Dermis blood vessel endothelial cell (primary cell): ENCODE measurements at places on chromosomes 2 and 18. TPM values are rescaled to one million over a fixed set of nuclear protein-coding genes. Genes with fewer than 3 reads are reported as not detected.

DNA sequence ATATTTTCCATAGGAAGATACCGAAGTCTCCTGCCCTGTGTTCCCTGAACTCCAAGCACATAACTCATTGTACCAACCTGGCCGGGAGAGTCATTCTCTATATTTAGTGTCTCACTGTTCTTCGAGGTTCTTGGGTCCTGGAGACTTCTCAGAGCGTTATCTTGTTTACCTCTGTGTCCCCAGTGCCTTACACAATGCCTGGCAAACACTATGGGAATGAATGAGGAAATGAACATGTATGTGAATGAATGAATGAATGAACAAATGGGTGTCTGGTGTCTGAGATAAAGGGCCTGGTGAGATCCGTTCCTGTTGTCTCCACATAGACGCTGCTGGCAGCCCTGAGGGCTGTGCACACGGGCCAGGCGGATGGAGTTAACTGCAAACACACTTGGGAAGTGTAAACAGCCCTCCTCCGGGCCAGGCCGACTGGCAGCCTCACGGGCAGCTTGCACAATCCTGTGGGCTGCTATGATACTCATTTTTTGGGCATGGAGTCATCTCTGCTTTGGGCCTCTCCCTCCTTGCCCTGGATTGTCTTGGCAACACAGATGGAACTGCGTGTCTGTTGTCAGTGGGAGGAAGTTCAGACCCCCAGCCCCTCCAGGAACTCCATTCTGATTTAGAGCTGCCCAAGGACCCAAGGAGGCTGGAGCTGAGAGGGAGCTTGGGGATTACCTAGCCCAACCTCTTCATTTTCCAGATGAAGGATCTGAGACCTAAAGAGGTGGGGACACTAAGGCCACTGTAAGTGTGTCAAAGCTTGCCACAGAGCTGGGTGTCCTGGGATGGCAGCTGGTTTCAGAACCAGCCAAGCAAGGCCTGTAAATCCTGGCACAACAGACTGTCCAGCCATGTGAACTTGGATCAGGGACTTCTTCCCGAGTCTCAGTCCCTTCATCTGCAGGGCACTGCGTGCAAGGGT lies 124.4 kb downstream of the INHBB start:
- no peak for DNase-seq

- no peak for DNase-seq
These were observed 94.5 kb upstream of the CHRNA1 start for GRCh38 chr2:174858745-174859144.

DNA sequence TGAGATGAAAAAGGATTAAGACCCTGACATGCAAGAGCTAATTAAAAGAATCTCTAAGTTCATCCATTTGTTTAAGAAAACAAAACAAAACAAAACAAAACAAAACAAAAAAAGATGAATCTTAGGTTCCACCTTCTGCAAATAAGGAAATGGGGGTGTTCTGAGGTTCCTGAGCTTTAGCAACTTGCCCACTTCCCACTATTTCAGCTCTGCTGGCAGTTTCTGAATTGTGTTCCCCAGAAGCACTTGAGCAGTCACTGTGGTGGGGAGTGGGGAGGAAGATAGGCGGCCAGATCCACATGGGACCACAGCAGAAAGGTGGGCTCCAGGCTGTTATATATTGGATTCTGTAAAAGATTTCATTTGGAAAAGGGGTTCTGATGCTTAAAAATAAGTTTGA lies 20.3 kb downstream of the INO80C start:
- no peak for DNase-seq

DNA sequence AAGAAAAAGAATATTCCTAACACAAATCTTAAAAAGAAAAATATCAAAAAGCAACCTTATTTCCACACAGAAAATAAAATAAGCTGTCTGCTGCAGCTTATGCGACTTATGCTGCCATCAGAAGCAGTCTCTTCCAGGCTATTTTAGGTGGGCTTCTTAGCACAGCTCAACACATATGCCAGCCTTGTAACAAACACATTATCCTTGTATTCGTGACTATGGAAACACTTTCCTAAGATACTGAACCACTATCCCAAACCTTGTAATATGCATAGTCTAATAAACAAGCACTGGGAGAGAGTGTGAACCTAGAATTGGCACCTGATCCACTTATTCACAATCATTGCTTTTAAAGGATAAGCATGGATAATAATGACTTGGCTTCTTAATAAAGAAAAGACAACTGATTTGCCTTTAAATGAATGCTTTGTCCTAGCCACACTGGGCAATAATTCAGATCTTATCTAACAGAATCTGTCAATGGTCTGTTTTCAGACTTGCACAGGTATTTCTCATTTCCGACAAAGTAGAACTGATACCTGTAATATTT lies 40.0 kb upstream of the RNU4ATAC start:
- no peak for DNase-seq

DNA sequence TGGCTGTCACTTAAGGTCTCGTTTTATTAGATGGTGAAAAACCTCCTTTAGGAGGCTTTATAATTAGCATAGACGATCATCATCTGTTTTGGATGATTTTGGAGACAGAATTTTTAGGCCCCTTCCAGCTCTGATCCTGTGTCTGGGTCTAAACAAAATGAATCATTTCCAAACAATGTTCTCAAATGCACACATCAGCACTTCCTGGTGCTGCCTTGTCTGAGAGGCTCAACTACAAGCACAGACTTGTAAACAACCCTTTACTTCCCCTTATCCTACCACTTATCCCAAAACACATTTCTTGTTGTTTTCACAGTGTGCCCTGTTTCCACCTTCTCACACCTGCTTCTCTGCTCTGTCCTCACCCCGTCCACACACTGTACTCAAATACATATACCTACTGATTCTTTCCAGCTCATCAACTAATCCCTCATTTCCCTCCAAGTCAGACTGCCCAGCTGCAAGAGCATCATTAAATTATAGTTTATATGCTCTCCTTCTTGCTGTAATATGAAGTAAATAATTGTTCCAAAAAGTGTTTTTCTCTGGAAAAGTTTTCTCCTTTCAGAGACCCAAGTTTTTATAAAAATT lies 71.2 kb upstream of the COL3A1 start:
- DNase-seq: peak; percentile 33

- peak; percentile 41 for DNase-seq
These were observed 35.9 kb downstream of the ADI1 start for GRCh38 chr2:3483227-3483985.

- DNase-seq: no peak
These were observed 7.2 kb downstream of the CDC42EP3 start for GRCh38 chr2:37664231-37664643.

DNA sequence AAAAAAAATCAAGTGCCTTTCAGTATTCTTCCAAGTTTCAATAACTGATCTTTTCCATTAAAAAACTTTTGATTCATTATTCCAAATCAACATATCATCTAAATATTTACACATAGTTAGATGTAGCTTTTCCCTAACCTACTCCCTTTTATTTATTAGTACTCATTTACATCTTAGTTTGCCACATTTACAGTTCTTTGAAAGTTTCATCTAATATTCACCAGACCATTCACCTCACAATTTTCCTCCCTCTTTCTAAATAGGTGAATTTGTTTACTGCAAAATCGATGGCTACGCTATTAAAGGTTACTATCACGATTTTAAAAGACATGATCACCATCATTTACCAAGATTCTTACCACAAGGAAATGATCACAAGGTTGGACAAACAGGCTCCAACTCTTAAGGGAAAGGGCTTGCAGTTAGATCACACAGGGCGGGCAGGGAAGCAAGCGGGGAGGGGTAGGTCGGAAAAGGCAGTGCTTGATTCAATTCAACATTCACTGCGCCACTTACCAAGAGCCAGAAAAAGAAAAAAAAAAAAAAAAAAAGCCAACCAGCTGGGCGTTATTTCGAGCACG lies 654 bp upstream of the MARCHF7 start:
- no peak for DNase-seq

DNA sequence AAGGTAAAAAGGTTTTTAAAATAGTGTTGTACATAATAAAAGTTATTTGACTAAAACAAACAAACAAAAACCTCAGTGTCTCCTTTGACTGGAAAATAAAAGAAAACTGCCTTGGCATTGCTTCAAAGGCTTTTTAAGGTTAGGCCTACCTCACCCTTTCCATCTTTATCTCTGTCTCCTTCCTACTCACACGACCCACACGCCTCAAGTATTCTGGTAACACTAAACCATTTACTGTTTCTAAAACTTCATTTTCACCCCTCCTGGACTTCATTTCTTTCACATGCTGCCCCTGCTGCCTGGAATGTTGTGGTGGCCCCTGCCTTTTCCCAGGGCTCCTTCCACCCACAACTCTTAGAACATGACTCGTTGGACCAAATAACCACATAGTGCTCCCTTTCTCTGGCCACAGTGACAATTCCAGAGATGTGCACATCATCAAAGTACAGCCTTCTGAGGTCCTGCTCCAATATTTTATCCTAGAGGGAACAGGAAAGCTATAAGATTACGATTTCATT lies 54.0 kb downstream of the ERBB4 start:
- DNase-seq: no peak

- no peak for DNase-seq
These were observed 110.6 kb downstream of the CRIM1 start for GRCh38 chr2:36466135-36466534.

- peak; percentile 71 for DNase-seq
These were observed 20.8 kb downstream of the KCNF1 start for GRCh38 chr2:10932345-10933151.

GRCh38 chr2:240997856-240998705 lies at the start of gene SNED1:
Gene SNED1, plus strand, starts transcription at chr2:240998618. Its CDS starts 220 bp downstream, at chr2:240998838.
- DNase-seq: peak; percentile 90

DNA sequence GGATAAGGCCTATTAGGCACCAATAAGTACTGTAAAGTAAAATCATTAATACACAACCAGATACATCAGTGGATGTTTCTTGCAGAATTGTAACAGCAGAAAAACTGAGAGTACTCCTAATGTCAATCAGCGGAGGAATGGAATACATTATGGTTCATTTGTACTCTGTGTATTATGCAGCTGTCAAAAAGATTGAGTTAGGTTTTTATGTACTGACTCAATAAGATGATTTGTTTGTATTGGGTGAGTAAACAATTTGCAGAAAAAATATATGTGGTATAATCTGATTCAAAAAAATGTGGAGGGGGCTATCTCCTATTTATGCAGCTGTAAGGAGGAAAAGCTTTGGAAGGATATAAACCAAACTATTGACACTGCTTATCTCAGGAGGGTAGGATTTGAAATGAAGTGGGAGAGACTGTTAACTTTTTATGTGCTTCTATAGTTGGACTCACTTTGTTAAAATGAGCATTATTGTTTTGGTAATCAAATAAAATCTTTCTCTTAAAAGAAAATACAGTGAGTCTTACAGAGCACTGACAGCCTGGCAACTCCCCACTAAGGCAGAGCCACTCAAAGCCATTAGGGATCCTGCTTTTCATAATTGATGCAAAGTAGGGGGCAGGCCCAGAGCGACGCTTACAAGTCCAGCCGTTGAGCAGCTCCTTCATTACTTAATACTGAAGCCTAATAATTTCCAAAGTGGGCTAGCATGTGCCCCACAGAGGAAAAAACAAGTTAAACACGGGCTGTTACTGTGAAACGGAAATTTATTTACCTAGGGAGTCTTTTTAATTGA lies 168.8 kb downstream of the PHLPP1 start:
- DNase-seq: no peak

GRCh38 chr18:79317703-79318102 lies 78.0 kb upstream of the NFATC1 start:
- peak; percentile 25 for DNase-seq

DNA sequence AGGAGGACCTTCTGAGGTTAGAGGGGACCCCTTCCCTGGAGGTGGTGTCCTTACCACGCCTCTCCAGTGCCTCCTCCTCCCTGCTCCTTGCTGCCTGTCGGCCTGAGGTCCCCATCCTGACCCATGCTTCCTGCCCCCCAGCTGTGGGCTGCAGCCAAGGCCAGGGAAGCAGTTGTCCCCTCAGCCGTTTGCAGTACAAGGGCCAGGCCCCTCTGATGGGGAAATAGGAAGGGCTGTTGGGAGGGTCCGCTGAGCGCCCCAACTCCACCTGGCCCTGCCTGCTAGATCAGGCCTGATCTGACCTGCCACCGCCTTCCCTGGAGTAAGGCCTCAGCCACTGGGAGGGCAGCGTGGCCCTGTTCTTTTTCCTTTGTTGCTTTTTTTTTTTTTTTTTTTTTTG lies 219.8 kb downstream of the KLHL29 start:
- no peak for DNase-seq

DNA sequence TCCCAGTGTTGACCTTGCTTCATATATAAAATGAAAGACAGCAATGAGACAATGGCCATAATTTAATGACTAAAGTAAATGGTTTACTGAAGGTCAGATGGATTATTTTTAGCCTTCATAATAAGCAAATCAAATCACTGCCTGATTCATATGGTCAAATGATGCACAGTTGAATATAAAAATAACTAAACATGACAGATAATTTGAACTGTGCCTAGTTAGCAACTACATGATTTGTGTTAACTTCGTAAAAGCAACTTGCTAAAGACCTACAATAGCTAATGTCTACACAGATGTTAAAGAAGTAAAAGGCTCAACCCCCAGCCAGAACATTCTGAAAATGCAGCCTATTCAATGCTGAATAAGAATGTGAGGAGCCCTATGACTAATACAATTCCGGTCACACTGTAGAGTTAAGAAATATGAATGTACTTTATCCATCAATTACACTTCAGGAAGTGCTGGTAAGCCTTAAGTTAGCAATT lies 590.8 kb upstream of the CDH2 start:
- DNase-seq: peak; percentile 86

- DNase-seq: no peak
These were observed 67.1 kb downstream of the CYP26B1 start for GRCh38 chr2:72080286-72081145.

- DNase-seq: no peak
These were observed 50.0 kb downstream of the MYO3B start for GRCh38 chr2:170227951-170228350.

DNA sequence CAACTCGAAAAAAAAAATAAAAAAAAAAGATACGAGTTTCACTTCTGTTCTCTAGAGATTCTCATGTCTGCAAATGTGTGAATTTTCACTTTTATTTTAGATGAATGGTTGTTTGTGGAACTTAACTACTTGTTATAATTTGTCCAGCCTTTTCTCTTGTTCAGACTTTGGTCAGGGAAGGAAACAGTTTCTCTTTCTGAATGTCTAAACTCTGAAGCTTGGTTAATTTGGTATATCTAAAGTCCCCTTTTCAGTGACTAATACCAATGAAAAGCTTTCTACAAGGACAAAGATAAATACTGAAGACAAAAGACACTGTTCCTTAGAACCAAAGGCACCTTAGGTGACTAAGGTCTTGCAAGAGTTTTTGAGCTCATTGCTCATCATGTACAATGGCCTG lies 144.4 kb upstream of the PIEZO2 start:
- DNase-seq: no peak

- no peak for DNase-seq
These were observed 562 bp upstream of the MFSD2B start for GRCh38 chr2:24009367-24009679.

- no peak for DNase-seq
These were observed 99.0 kb downstream of the FAM124B start for GRCh38 chr2:224302952-224303351.

GRCh38 chr2:239002954-239003623 lies 155.2 kb downstream of the TWIST2 start:
- DNase-seq: no peak

GRCh38 chr2:171347591-171348032 lies 86.2 kb downstream of the METTL8 start:
- peak; percentile 78 for DNase-seq

RGPD3 gene
- 0.33 and 0.51 TPM in 2 replicates for total RNA-seq

AQP12B gene
- not detected in 2 replicates for total RNA-seq

BOD1L2 gene
- not detected in 2 replicates for total RNA-seq
